ENCODE measurements at places on chromosomes 2 and 18.

DNA sequence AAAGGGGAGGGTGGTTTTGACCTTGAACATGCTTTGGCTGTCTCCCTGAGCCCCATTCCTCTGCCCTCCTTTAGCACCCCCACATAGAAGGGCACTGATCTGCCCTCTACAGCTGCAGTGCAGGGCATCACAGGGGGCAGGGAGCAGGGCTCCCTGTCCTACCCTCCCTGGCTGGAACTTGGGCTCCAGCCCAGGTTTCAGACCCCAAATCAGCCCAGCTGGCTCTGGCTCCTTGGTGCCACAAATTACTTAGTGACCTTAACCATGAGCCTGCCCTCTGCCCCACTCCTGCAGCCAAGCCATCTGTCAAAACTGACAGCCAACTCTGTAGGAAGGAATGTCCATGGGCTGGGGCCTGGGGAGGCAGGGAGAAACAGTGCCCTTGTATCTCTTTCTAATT lies 105.6 kb downstream of the MAPK4 start:
- no peak for DNase-seq

DNA sequence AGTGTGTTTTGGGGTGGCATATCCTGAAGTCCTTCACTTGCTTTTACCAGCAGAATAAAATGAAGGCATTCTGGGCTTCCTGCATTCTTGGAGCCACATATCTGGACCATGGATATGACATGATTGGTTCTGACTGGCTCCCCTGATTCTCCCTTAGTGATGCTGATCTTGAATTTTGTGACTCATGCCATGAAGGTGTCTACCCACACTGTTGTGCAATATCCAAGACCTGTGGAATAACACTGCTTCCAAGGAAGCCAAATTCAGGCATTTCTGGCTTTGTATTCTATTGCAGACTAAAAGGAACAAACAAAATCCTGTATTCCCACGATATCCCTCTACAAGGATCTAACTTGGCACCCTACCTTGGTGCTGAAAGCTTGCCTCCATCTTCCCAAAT lies 125.8 kb downstream of the LYPD6B start:
- DNase-seq, result no peak

DNA sequence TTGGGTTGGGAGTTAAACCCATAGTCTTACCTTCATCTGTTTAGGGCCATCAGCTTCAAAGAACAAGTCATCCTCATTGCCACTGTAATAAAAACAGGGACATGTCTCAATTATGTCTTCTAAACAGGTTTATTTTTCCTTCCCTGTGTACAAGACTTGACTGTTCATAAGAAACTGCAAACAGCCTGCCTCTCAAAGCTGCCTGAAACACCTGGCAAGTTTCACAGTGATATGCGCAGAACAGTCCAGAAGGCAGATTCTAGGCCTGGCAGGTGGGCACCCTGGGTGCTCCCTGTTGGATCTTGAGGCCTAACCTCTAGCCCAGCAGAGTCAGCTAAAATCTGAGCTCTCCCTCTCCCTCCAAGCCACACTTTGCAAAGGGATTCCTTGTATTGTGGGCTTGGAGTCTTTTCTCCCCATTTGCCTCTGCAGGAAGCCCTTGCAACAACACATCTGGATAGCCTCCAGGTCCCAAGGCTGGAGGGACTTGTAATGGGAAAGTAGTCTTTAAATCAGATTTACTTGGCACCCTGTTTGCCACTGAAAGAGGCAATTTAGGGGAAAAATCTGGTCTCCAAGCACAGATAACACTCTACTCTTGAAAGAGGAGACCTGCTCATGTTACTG lies 930 bp downstream of the IL1B start:
- DNase-seq, result no peak

- no peak for DNase-seq
Observed at GRCh38 chr18:78517328-78517727, 462.3 kb upstream of the SALL3 start.

GRCh38 chr2:226963528-226963927 lies 127.7 kb downstream of the RHBDD1 start:
- DNase-seq, result no peak

DNA sequence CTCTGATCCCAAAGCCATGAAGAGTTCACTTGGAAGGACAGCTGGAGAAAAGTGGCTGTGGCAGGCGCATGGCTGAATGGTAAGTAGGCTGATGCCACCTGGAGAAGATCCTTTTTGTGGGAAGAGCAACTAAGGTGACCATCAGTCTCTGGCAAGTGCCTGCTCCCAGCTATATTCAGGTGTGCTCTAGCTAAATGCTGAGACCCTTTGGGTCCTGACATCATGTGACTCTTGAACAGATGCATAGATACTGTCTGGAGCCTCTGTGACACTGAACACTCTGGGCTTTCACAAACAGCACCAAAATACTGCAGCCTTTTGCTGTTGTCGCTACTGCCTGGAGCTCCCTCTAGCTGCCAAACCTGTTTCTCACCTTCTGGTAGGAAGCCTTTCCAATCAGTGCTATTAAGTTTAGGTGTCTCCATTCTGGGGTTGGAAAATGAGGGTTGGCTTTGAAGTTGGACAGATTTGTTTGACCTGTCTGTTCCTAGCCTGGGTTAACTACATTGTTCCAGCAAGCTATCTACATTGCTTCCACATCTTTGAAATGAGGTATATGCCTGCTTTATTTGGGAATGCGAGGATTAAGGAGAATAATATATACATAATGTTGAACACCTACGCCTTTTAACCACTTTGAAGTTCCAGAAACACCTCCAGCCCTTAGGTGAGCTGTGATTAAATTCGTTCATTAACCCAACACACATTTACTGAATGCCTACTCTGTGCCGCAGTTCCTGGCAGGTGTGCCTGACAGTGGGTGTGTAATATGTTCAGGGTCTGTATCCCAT lies 3.1 kb downstream of the EGR4 start:
- DNase-seq, result peak; percentile 68

GRCh38 chr2:183459466-183459865 lies 335.2 kb downstream of the NUP35 start:
- DNase-seq, result peak; percentile 81

DNA sequence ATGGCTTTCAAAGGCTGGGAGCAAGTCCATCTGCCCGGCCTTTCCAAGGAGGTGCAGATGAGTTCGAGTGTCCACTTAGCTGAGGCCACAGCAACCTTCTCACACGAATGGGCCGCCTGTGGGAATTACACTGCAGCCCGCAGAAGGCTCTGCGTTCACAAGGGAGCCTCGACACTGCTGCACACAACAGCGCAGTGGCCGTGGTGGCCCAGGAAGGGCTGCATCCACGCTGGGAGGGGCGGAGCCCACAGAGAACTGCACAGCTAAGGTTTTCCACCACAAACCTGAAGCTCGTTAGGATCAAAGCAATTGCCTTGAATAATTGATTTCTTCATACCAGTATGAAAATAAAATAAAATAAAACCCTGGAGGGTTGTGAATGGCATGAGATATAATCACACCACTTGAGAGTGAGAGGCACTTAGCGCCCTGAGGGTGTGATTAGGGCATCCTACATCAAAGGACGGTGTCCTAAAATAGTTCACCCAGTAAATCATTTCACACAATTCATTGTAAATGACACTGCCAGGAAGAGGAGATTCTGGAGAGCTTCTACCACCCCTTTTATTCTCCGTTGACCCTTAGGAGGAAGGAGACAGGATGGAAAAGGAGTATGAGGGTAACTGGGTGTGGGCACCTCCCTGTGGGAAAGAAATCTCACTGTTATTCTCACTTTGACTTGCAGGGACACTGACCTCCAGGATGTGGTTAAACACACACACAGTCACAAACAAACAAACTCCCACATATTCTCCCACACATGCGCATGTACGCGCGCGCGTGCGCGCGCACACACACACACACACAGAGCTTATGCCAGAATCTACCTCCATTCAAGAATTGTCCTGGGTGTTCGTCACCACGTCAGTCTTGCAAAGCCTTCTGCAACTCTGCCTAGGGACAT lies 256.6 kb upstream of the ID2 start:
- DNase-seq, result no peak

DNA sequence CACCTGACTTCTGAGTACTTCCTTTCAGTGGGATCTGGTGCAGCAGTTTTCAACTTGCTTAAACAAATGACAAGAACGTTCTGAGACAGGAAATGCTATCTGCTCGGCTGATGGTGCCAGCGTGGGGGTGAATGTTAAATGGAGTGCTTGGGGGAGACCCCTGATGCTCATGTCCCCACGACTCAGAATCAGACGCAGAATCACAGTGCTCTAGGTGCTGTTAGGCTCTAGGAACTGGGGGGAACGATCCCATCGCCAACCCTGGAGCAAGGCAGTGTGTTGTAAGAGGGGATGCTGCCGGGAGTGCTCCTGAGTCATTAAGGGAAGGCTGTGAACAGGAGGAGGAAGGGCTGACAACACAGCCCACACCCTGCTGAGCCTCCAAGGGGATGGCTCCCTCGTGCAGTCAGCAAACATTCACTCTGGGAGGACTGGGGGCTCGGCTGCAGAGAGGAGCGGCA lies 34.1 kb upstream of the KCNF1 start:
- DNase-seq, result no peak

- DNase-seq, result no peak
Observed at GRCh38 chr2:127644066-127645025, 1.6 kb upstream of the GPR17 start.

GRCh38 chr2:125224830-125225229 lies 1199.7 kb downstream of the CNTNAP5 start:
- no peak for DNase-seq

DNA sequence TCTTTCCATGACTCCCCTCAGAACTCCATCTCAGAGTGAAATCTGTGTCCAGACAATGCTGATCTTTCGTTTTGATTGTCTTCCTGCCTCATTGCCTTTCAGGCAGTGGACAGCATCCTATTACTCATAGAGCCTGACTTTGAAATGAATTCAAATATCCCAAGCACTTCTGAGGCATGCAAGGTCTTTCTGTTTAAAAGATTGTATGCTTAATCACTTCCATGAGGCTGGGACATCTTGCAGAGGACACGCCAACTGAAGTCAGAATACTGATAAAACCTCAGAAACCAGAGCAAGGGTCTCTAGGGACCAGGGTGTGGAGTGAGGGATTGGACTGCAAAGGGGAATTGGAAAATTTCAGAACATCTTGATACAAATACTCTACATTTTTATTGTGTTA lies 836.5 kb upstream of the ID2 start:
- DNase-seq, result no peak

DNA sequence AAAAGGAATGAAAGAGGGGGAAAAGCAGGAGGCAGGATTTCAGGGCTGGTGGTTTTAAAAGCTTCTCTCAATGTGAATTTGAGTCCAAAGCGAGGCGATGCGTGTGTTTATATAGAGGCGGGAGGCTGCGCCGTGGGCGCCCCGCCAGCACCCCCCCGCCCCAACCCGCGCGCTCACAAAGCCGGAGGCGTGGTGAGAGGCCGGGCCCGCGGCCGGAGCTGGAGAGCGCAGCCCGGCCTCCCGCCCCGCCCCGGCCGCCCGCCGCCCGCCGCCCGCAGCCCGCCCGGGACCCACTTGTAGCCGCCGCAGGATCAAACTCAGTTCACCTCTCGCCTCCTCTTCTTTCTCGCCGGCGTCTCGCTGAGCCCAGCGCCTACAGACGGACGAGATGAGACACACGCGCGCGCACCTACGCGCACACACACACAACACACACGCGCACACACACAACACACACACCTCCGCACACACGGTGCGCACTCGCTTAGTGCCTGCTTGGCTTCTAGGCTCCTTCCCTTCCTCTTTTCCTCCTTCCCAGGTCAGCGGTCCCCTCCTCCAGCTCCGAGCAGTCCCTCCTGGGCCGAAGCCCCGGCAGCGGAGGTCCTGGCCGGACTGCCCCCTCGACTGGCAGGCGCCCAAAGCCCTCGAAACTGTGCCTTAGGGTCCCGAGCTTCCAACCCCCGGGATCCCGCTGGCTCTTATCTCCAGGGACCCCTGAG lies 1.3 kb upstream of the CYP26B1 start:
- peak; percentile 48 for DNase-seq

DNA sequence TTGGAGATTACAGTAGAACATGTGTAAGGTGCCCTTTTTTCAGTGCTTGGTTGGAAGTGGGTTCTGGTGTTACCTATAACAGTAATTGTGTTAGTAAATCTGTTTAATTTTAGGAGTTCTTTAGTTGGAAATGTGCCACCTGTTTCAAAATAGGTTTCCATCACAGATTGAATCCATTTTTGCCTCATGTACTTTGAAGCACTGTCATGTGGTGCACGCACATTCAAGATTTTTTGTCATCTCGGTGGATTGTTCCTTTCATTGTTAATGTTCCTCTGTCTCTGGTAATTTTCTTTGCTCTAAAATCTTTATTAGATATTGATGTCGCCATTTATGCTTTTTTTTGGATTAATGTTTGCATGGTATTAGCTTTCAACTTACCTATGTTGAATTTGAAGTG lies 1.3 kb downstream of the ATP9B start:
- DNase-seq, result no peak

DNA sequence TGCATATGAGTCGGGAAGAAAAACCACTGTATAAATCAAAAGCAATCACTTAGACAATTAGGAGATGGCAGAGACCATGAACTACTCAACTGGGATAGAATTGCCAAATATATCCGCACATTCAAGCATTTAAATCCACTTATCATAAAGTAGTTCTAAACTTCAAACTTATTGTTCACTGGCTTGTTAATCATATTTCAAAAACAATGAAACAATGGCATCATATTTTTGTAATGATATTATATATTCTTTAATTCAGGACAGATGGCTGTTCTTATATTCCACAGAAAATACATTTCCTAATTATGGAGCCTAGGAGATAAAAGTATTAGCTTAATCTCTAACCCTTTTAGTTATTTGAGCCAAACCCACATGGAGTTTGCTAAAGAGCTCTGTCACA lies 263.6 kb downstream of the CTNNA2 start:
- no peak for DNase-seq

- no peak for DNase-seq
Observed at GRCh38 chr2:240791221-240791800, 28.7 kb downstream of the KIF1A start.

GRCh38 chr2:10075571-10076209 lies 4.5 kb downstream of the CYS1 start:
- no peak for DNase-seq
